ENCODE measurements at places on chromosomes 13 and 19.
A peak's percentile ranks its signal among the peaks of the same experiment; 100 is the strongest.

- peak; percentile 37 for DNase-seq
These were observed 2.5 kb upstream of the GARIN5A start for GRCh38 chr19:50478901-50479715.

- DNase-seq = peak; percentile 63
These were observed 65.1 kb downstream of the ZNF823 start for GRCh38 chr19:11673608-11674041.

DNA sequence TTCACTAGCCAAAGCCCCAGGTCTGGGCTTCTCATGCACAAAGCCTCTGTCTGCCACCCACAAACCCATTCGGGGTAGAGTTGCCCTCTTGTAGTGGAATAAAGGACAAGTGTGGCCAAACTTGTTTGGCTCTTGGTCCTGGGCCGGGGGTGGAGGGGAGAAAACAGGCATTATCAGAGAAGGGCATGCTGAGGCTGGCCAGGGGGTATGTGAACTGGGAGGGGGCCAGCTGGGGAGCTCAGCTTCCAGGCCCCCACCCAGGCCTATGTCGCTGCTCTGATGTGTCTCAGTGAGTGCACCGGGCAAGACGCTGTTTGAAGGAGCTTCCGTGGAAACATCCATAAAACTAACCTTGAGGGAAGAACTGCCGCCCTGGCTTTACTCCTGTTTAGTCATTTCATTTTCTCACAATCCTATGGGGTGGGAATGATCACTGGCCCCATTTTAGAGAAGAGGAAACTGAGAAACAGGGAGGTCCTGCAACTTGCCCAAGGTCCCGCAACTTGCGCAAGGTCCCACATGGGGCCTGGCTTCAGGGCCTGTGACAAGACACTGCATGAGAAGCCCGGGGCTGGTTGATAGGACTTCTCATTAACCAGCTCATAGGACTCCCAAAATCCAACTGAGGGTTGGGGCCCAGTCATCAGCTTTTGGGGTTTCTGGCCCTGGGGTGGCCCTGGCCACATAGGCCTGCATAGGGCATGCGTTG, 30.8 kb downstream of the CCNE1 start:
- DNase-seq = no peak

- DNase-seq = no peak
These were observed 62.4 kb downstream of the MBD3L2B start for GRCh38 chr19:6958791-6959190.

DNA sequence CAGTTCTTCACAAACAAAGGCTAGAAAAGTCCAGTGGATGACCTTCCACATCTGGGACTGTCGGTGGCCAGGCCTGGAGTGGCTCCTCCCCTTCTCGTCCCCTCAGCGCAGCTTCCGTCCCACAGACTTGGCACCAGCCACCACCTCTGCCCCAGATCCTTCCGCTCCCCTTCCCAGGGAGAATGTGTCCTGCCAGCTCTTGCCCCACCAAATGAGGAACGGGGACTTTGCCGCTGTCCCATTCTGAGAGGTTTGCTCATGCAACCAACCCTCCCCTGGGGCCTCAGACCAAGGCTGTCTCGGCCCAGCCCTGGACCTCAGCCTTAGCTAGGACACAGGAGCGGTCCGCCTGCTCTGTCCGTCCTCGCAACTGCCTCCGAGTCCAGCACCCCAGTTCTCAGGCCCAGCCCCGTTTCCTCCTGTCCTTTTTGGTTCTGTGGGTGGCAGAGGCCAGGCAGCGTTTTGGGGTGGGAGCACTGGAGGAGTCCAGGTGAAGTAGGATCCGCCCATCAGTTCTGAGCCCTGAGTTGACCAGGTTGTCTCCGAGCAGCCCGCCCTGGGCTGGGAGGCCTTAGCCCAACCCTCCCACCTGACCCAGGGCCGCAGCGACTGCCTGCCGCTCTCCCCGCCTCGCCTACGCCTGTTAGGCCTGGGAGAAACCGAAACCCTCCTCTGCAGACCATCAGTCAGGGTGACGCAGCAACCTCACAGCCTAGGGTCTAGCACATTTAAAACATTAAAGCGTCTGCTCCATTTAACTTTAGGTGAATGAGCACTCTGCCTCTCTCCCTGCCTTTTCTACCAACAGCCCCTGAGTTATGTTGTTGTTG, 284.3 kb downstream of the FOXO1 start:
- DNase-seq = no peak

GRCh38 chr13:112954488-112955270, 14.3 kb upstream of the MCF2L start:
- DNase-seq = no peak

DNA sequence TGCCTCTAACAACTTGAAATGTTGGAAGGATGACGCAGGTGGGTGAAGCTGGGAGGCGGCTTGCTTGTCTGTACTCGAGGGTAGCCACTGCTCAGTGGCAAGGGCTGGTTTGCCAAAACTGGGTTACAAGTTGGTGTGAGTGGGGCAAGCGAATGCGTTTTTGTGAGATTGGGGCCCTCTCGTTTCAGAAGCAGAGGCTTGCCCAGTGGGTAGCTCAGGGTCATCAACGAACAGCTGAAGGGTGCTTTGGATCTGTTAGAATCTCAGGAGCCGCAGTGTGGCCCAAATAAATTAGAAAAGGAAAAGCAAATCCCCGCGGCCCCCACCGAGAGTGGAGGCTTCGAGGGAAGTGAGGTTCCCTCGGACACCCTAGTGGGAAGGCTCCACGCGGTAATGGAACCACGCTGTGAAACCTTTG, 7.3 kb downstream of the ATP4B start:
- no peak for DNase-seq

DNA sequence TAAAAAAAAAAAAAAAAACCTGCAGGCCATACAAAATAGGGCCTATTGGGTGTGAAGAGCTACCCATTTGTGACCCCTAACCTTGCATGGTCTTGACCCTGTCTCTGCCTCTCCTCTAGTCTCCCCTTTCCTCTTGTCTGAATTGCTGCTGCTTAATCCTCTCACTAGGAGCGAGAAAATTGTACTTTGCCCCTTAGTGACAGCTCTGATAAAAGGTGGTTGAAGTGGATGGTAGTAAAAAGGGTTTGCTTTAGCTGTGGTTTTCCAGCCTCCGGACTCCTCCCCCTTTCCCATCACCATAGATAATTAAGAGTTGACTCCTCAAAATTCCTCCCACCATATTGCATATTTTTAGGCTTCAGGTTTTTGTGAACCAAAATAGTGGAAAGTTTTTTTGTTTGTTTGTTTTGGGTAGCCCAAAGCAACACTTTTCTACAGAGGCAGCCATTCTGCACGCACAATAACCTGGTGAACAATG, 23.5 kb downstream of the ACTN4 start:
- DNase-seq = no peak

GRCh38 chr19:13505761-13506470, 363 bp downstream of the CACNA1A start:
- no peak for DNase-seq

- DNase-seq = no peak
These were observed 13.0 kb upstream of the MYH14 start for GRCh38 chr19:50190439-50190891.

DNA sequence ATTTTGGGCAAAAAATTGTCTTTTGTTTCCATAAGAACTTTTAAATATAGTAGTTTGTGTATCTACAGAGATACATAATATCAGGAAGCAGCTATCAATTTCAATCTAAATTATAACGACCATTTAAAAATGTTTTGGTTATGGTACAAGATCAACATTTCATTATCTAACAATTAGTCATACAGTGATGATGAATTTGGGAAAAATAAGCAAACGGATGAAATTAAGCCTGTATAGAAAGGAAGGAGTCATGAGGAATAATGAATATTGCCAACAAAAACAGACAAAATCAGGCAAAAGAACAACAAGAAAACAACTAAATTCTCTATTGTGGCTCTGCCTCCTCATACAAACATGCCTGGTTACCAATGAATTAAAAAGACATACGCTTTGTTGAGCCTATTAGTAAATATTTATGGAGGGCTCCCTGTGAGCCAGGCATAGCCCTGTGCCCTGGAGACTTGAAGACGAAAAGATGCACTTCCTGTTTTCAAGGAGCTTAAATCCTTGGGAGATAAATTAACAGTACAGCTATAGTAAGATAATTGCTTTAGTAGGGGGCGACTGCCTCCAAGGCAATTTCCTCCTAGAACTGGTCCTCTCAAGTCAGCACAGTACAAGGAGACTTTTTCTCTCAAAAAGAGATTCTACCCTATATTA, 73.0 kb downstream of the NALCN start:
- no peak for DNase-seq

DNA sequence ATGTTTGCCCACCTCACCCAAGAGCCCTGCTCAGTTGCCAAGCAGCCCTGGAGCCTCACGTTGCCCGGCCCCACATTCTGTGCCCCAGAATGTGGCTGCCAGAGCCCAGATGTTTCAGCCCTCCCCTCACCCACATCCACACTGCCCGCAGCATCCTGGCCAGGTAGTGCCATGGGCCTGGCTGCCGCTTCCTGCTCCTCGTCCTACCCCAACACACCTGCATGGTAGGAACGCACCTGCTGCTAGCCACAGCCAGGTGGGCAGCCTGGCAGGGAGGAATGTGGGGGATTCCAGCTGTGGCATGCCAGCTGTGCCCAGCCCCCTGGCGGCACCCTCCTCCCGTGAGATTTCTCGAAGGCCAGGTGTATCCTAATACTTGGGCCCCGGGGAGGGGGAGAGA, 7.5 kb upstream of the NFIX start:
- no peak for DNase-seq

DNA sequence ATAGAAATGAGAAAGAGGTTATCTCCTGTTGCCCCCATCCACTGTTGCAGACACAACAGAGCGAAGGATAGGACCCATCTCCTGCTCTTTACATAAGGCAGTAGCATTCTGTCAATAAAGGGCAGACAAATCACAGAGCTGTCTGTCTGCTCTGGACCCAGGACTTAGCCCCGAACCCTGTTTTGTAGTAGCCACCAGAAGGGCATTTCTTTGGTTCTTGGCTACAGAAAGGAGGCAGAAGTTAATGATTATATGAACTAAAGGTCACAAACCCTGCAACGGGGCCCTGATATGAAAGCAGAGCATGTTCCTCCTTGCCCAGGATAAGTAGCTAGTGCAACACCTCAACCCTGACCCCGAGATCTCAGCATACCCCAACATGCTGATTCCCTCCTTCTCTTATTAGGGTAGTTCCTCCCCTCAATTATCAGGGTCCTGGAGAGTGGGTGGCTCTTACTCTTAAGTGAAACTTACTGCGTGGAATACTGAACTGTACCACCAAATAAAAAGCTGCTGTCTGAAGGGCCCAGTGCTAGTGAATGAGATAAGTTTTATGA, 680.4 kb upstream of the SPRY2 start:
- DNase-seq = no peak

DNA sequence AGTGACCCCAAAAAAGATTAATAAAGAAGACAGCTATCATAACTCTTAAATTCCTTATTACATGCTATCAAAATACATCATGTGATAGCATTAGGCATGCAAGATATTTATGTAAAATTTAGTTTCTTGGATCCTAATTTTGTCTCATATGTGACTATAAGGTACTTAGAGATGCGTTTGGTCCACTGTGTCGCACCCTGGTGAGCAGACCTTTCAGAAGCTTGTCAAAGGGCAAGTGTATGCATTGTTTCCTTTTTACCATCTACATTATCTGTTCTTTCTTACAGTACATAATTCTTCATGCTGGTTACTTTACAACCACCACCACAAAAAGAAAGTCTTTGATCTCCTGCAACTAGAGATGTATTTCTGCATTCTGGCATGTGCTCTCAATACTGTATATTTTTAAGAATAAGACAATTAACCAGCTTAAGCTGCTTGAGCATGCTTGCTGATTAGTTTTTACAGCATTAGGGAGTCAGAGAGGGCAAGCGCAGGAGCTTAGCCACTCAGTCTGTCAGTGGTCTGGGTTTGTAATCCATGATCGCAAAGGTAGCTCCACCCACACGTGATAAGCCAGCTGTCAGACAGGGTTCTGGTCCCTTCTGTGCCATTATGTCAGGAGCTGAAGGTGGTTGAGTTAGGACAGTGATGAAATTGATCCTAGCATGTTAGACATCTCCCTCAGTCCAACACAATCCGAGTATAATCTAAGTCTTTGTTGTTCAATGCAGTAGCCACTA, 500.9 kb downstream of the MYO16 start:
- DNase-seq = no peak
